ENCODE measurements at places on chromosomes 12 and 14.
A peak's percentile ranks its signal among the peaks of the same experiment; 100 is the strongest.

- no peak for DNase-seq
Observed at GRCh38 chr14:96512602-96513397, 10.6 kb downstream of the PAPOLA start.

DNA sequence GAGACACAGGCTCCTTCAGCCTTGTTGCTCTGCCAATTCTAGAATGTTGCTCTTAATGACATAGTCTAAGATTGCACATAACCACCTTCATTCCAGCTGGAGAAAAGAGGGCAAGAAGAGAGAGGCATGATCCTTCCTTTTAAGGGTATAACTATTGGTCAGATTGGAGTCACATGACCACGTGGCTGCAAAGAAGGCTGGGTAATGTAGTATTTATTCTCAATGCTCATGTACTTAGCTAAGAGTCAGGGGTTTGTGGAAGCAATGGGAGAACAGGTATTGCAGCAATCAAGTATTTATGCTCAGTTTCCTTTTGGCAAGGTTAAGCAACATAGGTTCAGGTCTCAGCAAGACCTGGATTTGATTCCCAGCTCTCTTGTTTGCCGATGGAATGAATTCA lies 298.8 kb upstream of the TBX3 start:
- DNase-seq, result no peak

- DNase-seq, result no peak
Observed at GRCh38 chr14:77979171-77979570, 179.3 kb downstream of the ADCK1 start.

DNA sequence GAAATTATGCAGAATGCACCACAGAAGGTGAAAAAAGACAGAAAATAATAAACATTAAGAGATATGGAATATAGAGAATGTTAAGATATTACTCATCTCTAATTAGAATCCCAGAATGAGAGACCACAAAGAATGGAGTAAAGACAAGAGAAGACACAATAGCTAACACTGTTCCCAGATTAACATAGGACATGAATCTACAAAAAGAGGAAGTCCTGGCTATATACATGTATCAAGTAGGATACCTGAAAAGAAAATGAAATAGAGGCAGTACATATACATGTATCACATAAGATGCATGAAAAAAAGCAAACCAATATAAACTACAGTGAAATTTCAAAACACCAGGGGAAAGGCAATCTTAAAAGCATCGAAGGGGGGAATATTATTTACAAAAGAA lies 5.6 kb upstream of the EPS8 start:
- no peak for DNase-seq

- no peak for DNase-seq
Observed at GRCh38 chr12:87310126-87310525, 719.1 kb downstream of the C12orf50 start.

DNA sequence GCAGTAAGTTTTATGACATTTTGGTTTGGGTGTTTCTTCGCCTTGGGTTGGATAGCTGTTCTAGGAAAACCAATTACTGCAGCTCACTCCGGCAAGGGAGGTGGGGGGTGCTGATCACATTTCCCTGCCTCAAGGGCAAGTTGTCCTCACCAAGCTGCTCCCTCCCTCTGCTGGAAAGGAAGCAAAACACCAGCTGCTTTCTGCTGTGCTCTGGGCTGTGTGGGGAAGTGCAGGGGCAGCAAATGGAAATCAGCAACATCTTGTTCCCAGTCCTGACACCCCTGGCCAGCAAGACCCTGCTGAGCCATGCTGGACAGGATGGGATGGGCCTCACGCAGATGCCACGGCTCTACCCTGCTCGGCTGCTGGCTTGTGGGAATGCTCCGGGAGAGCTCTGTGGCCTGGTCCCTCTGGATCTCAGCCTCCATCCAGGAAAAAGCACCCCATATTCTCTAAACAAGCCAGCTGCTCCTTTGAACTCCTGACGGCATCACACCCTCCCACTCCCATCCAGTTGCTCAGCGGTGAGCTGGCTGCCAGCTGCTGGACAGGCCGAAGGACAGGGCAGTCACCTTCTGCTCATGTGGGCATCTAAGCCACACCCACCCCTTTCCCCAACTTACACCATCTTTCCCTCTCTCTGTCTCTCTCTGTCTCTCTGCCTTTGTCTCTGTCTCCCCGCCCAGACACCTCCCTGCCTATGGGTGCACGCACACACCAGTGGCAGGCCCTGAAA lies 52.4 kb upstream of the EIF5 start:
- DNase-seq, result no peak

DNA sequence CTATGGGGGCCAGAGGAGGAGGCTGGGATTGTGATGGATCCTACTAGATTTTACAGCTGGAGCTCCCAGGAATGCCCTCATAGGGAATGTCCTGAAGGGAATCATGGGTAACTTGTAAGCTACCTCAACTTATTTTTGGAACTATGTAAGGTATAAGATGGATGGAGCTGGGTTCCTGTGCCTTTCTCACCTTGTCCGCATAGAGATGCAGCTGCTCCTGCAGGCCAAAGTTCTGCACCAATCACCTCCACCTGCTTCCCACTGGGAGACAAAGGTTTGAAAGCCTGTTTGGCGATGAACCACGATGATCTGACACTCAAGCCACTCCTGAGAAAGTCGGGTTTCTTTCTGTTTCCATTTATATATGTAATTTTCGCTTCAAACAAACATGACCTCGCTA lies 648 bp upstream of the AKAP5 start:
- no peak for DNase-seq

- DNase-seq, result no peak
Observed at GRCh38 chr12:106067606-106068205, 71.0 kb downstream of the NUAK1 start.

DNA sequence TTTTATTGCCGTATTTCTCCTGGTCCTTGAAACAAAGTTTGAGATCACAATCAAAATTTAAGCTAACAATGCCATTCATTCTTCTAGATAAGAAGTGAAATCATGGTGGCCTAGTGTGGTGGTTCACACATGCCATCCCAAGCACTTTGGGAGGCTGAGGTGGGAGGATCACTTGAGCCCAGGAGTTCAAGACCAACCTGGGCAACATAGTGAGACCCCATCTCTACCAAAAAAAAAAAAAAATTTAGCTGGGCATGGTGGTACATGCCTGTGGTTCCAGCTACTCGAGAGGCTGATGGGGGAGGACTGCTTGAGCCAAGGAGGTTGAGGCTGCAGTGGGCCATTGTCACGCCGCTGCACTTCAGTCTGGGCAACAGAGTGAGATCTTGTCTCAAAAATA lies 24.2 kb downstream of the GDF11 start:
- DNase-seq, result no peak

GRCh38 chr14:64137657-64138290 lies 156.4 kb downstream of the ESR2 start:
- no peak for DNase-seq

DNA sequence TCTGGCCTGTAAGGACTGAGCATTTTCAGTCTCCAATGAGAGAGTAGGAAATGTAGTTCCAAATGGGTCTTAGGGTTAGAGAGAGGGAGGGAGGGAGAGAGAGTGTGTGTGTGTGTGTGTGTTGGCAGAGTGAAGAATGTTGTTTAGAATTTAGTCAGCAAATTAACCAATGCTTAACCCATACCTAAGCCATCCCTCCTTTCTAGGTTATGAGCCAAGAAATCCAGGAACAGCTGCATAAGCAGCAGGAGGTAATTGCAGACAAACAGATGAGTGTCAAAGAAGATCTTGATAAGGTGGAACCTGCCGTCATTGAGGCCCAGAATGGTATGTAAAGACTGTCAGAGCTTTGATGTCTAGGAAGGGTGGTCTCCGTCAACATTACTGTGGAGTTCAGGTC lies 56.9 kb downstream of the HSP90AA1 start:
- no peak for DNase-seq

- DNase-seq, result no peak
Observed at GRCh38 chr14:63551332-63551731, 8.2 kb upstream of the PPP2R5E start.

GRCh38 chr12:5904969-5905368 lies 40.1 kb downstream of the ANO2 start:
- DNase-seq, result no peak

- no peak for DNase-seq
Observed at GRCh38 chr12:119546340-119546739, 47.2 kb upstream of the TMEM233 start.

DNA sequence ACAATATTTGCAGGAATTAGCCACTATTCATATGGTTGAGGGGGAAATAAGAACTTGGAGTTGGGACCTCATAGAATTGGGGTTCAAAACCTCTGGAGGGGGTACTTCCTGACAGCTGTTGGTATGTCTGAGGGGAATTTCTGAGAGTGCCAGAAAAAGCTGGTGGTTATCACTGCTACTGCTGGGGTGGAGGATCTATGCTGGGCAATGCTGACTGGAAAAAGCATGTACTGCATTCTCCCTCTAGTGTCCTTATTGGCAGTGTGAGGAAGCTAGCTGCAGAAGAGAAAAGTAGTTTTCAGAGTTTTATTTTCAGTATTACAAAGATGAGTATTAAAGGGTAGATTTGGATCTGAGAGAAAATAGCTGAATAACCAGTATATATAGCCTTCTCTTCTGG lies 88.8 kb downstream of the FUT8 start:
- DNase-seq, result no peak

- no peak for DNase-seq
Observed at GRCh38 chr14:101471723-101472517, 89.4 kb upstream of the DIO3 start.

DNA sequence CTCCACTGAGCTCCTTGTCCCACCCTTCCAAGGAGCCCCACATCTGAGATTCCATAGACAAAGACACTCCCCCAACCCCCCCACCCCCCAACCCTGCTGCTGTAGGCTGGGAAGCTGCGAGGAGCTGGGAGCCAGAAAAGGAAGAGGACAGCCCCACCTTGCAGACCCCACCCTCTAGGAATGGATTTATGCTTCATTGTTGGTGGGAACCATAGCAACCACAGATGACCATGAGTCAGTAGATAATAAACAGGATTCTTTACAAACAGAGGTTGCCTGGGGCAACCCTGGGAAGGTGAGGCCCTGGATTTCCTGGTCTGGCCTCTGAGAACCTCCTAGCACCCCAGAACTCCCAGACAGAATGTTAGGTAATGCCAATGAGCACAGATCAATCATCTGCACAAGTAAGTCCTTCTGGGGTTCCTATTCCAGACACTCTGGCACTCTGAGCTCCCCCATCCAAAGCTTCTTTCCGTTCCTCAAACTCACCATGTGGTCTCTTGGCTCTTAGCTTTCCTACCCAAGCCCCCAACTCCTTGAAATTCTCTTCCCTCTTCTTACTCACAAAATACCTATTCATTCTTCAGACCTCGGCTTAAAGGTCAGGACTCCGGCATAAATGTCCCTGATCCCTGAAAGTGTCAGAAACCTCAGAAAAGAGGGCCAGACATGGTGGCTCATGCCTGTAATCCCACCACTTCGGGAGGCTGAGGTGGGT lies 15.2 kb upstream of the PLEKHG6 start:
- DNase-seq, result no peak

- DNase-seq, result no peak
Observed at GRCh38 chr12:130115646-130116045, 46.6 kb upstream of the FZD10 start.

DNA sequence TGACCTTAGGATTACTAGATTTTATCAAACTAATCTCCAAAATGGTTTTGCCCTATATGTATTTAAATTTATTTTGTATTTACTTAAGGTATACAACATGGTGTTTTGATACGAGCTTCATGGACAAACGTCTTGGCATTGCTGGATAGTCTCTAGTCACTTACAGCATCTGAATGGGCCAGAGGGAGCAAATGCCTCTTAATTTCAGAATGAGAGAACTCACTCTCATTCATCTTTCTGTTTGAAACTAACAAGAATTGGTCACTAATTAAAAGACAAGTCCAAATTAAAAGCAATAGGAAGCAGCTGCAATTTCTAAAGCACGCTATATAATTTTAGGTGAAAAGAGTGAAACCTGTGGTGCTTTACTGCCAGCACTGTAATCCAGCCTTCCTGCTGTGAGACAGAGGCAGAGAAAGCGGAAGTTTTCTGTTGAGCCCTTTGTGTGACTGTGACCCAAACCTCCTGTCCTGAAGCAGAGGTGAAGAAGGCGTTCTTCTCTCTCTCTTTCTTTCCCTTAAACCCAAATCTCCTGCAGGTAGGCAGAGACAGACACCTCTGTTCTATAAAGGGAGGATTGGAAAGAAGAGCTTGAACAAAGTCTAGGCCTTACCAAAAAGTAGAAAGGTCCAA lies 184.6 kb upstream of the NAV3 start:
- DNase-seq, result no peak

DNA sequence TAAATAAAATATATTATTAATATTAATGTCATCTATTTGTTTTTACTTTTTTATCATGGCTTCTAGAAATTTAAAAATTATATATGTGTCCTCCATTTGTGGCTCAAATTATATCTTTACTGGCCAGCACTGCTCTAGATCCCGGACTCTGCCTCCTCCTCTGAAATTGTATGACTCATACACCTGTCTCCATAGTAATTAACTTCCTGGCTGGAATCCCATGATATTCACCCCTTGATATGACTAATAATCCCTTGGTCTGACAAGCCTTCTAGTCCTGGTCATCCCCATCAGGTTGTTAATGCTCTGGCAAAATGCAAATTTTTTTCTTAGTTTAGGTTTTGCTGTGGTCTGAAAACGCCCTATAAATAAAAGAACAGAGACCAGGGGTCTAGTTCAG lies 116.2 kb downstream of the BMP4 start:
- DNase-seq, result no peak

GRCh38 chr12:104956870-104957718 lies 996 bp downstream of the SLC41A2 start:
- no peak for DNase-seq

GRCh38 chr14:92531106-92531873 lies 17.7 kb downstream of the RIN3 start:
- DNase-seq, result peak; percentile 35

GRCh38 chr14:59281609-59282377 lies 93.3 kb downstream of the DAAM1 start:
- DNase-seq, result no peak

DNA sequence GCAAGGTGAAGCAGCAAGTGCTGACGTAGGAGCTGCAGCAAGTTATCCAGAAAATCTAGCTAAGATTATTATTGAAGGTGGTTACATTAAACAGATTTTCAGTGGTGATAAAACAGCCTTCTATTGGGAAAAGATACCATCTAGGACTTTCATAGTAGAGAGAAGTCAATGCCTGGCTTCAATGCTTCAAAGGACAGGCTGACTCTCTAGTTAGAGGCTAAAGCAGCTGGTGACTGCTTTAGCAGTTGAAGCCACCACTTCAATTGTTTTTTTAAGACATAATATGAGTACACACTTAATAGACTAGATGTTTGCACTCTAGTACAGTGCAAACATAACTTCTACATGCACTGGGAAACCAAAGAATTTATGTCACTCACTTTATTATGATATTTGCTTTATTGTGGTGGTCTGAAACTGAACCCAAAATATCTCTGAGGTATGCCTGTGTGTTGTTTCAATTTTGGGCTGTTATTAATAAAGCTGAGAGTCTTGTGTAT lies 1026.9 kb upstream of the FOXG1 start:
- no peak for DNase-seq
